ENCODE measurements at places on chromosomes 2 and 18.

DNA sequence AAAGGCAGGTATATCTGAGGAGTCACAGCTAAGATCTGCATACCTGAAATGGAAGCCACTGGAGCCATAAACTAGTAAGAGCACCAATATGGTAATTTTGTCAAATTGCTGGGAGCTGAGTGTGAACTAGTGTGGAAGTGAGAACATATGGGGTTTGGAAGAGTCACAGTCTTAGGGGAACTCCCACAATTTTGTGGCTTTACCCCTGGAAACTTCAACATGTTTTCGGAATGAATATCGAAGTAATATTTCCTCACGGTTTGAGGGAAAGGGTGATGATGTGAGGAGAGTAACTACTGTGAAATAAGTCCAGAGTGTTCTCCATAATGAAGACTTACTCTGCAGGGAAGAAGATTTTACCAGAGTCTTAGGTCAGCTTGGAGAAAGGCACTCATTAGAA lies 565.9 kb downstream of the RIT2 start:
- DNase-seq, result no peak

DNA sequence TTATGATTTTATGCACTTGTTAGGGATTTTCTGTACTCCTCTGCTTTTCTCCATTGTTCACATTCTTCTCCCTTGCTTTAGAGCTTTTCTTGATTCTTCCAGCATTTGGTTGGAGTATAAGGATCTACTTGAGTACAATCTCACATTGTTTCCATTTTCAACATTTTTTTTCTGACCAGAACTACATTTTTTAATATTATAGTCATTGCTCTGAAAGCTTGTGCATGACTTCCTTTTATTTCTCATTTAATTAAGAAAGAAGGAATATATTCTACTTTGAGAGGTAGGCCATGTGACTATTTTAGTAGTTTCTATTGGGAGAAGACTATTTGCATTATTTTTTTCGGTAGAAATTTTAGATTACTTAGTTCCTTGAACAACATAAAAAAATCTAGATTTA lies 200.4 kb downstream of the TMEM247 start:
- no peak for DNase-seq

DNA sequence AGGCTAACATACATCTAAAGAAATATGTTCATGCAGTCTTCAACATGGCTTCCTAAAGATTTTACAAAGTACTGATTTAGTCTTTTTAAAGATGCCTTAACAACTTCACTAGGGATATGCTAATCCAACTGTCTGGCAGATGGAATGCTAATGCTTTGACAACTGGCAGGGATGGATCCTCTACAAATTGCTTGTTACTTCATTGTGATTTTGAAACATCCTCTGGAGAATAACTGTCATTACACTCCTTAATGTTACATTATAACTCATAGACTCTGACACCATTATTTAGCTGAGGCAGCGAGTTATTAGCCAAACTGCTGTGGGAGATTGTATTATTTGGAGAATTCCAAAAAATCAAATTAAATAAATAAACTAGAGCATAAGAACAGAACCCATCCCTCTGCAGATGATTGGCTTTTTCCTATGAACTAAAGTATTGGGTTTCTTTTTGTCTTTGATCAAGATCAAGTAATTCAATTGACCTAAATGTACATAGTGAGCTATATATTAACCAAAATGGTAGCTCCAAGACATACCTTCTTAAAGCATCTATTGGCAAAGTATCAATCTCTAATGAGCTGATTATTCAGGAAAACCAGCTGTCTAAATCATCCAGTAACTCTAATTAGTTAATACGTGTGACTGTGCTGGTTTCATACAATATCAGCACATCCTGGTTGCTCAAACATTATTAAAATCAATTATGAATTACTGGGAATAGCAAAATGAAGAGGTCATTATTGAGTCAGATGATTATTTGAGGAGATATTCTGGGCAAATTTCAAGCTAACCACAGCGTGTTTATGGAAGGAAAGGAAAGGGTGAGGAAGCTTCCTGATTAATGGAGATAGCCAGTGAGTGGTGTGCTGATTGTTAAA lies 321.3 kb upstream of the TFPI start:
- no peak for DNase-seq

DNA sequence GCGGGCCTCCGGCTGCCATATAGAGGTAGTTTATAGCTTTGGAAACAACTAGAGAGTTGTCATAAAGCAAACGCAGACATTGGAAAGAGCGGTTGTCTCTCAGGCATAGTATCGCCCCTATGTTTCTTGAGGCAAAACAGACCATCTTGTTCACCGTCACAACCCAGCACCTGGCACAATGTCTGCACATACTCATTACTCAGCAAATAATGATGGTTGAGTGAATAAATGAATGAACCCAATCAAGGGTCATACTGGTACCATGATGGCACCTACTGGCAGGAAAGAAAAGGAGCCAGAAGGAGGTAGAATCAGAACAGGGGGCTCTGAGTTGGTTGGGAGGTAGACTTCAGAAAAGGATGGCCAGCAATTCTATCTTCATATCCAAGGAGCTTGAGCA lies 118.5 kb downstream of the ANTXR1 start:
- no peak for DNase-seq

DNA sequence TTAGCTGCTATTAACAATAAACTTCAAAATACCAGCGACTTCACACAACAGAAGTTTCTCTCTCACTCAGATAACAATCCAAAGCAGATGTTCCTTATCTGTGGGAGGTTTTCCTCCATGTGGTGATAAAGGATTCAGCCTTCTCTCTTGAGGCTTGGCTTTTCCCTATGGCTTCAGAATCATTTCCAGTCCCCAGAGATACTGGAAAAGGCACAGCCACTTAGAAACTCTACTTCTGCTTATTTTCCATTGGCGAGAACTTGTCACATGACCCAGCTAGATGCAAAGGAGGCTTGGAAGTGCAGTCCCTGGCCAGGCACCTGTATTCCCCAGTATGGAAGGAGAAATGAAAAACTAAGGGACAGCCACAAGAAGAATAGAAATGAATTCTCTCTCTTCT lies 344.8 kb downstream of the MTX2 start:
- no peak for DNase-seq

DNA sequence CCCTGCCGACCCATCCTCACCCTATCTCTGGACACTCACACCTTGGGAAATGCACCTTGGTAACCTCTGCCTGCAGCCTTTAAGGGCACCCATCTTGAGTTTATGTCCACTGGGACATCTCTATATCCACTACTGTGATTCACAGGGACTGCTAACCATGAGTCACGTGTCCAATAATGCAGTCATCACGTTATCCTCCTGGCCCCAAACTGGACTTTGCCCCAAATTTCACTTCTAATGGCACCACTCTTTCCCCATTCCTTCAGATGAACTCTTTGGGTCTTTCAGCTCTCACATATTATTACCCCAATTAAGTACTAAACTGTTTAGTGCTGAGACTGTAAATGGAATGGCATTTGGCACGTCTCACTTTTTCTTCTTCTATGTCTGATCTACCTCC lies 71.2 kb upstream of the TMEM200C start:
- DNase-seq, result no peak

- DNase-seq, result no peak
Measured at GRCh38 chr2:201960305-201960704, 73.3 kb upstream of the FZD7 start.

GRCh38 chr2:146451972-146452371 lies 1392.9 kb upstream of the ACVR2A start:
- no peak for DNase-seq

- DNase-seq, result peak; percentile 14
Measured at GRCh38 chr2:240564561-240565332, 3.5 kb upstream of the RNPEPL1 start.

GRCh38 chr2:54925022-54925421 lies 125.2 kb downstream of the RTN4 start:
- no peak for DNase-seq

GRCh38 chr2:199581935-199582360 lies 124.2 kb upstream of the SATB2 start:
- DNase-seq, result no peak

GRCh38 chr18:13455471-13455870 lies 236.9 kb downstream of the LDLRAD4 start:
- DNase-seq, result no peak

GRCh38 chr2:18445433-18446320 lies 114.8 kb downstream of the RDH14 start:
- DNase-seq, result no peak

GRCh38 chr2:24469148-24469650 lies 21.9 kb upstream of the NCOA1 start:
- DNase-seq, result no peak

DNA sequence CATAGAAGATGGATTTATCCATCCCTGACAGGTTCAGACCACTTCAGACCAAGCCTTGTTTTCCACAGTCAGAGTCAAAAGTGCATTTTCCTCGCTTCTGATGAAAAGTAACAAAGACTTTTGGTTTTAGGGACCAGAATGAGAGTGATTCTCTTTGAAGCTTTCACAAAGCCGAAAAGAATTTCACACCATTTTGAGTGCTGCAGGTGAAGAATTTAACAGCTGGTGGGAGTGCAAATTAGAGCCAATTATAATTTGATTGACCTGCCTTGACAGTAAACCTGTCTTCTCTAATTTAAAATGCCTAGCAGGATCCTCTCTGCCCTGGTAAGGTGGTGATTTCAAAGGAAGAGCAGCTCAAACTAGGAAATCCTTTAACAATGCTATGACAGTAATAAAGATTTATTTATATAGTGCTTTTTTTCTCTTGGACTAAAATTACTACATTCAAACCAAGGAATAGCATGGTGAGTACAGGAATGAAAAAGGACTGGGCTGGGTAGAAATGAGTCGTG lies 241.6 kb downstream of the HRH4 start:
- DNase-seq, result no peak

DNA sequence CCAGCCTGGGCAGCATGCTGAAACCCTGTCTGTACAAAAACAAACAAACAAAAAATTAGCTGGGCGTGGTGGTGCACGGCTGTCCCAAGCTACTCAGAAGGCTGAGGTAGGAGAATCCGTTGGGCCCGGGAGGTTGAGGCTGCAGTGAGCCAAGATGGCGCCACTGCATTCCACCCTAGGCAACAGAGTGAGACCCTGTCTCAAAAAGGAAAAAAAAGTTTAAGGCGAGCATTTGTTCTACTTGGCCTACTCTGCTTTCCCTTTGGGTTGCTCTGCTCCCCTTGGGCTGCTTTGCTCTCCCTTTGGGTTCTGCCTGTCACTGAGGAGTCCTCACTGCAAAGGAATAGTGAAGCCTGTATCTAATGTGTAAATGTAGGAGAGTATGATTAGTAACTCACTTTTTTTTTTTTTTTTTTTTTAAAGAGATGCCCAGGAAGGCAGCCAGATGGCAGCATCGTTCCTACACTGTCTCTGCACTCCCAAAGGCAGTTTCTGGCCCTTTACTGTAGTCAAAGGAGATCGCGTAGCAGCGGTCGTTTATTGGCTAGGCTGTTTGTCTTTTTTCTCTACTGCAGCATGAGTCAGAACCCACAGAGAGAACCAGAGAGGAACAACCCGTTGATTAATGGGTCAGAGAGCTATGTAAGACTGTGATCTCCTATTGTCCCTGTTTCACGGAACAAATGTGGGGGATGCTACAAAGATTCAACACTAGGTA lies 118.3 kb upstream of the CWC22 start:
- peak; percentile 75 for DNase-seq

DNA sequence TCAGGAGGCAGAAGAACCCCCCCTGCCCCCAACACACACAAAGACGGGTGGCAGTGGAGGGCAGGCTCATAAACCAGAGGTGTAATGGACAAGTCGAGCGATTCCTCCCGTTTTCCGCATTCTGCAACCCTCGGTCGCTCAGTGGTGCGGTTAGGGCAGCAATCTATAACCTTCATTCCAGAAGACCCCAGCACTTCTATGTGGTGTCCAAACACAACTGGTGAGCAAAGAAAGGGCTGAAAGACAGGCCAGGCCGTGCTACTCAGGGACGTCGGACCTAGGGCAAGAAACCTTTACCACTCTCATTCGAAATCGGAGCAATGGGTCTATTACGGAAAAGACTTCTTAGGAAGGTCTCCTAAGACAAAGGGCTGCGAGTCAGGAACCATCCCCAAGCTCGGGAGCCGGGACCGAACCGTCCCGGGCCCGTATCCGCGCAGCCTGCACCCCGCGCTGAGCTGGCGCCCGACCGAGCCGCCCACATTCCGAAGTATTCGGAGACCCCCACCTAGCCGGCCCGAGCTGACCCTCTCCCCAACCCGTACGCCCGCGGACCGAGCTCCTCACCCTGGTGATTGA lies 568 bp downstream of the ARL5A start:
- peak; percentile 52 for DNase-seq

- DNase-seq, result no peak
Measured at GRCh38 chr2:52404866-52405265, 1362.7 kb upstream of the CHAC2 start.

DNA sequence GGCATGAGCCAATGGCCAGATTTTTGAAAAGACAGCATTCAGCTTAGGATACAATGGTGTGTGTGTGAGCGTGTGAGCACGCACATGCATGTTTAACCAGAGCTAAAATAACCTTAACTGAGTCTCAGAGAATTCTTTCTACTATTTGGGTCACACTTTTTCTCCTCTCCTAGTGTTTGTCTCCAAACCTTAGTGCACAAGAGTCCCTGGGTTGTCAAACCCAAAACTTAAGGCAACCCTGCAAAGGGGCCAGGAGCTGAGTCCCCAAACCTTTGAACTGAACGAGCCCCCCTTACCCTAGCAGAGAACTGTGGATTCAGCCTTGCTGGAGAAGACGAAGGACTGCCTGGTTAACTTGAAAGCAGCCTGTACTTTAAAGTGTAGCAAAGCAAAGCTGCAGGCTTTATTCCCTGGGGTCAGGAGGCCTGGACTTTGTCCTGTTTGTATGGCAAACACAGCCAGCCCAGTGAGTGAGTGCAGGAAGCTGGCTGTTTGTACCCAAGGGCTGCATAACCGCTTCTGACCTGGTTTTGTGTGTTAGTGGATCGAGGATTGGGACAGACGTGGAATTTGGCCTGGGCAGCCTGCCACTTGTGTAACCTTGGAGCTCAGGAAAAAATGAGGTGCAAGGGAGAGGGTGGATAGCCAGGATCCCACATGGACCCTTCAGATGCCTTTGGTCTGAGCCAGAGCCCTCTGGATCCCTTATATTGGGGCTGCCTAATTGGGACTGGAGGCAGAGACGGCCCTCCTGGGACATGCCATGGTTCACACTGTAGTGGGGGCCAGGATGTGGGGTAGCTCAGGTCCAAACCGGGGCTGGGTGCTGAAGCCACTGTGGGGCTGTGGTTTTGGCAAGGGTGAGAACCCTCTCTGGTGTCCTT lies 6.4 kb upstream of the PSMD1 start:
- peak; percentile 68 for DNase-seq

- DNase-seq, result no peak
Measured at GRCh38 chr18:8763611-8764010, 58.3 kb downstream of the MTCL1 start.

DNA sequence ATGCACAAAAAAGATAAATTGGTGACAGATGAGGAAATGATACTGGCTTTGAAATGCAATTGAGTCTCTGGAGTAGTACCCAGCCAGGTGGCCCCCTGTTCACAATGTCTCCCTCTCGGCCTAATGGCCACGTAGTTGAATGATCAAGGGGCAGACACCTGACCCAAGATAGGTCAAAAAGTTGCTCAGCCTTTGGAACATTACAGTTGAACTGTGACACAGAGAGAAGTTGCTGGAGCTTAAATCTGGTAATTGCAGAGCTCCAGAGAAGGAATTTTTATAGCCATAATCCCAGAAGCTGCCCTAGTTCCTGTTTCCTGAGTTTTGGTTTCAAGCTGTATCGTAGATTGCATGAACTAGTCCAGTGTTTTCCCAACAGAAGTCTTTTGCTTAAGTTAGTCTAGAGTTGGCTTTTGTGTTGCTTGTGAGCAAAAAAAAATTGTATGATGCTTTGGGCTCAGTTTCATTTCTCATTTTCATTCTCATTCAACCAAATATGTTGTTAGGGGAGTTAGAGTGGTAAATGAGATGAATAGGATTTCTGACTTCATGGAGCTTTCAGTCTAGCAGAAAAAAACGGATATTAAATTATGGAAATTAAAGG lies 117.9 kb downstream of the CSRNP3 start:
- DNase-seq, result no peak

All from head of caudate nucleus (tissue), 42 donors.